ENCODE measurements at places on chromosomes 5 and 9.

GRCh38 chr5:1884678-1885403 lies 2.1 kb upstream of the IRX4 start:
- DNase-seq: no peak

GRCh38 chr9:70407081-70407503 lies 7.4 kb downstream of the KLF9 start:
- DNase-seq: no peak

DNA sequence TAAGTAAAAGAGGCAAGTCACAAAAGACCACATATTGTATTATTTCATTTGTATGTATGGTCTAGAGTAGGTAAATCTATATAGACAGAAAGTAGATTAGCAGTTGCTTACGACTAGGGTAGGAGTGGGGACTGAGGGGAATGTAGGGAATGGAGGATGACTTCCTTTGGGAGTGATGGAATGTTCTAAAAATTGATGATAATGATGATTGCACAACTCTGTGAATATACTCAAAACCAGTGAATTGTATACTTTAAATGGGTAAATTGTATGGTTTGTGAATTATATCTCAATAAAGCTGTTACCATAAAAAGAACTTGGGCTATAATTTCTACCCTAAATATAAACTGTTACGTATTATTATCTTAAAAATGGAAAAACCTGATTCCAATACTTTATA lies 35.0 kb downstream of the ADAMTS6 start:
- DNase-seq: no peak

GRCh38 chr9:121992571-121993212 lies 100.4 kb downstream of the TTLL11 start:
- peak; percentile 42 for DNase-seq

DNA sequence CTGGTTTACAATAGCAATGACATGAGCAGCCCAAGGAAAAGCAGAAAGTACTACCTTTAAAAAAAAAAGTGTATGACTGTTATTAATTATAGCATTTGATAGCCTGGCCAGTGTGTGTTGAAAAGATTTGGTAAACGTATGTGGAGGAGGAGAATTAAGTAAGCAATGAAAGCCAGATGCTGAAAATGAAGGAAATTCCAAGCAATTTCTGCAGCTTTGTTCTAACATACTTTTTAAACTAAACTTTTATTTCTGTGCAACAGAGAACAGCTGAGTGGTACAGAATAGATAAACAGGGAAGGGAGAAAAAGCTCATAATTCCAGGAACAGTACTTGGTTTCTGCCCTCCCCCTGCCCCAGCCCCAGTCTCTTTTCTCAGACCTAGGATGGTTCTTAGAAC lies 252.6 kb downstream of the ADAMTSL1 start:
- DNase-seq: no peak

- no peak for DNase-seq
Measured at GRCh38 chr9:2856400-2856799, 12.5 kb upstream of the PUM3 start.

- DNase-seq: no peak
Measured at GRCh38 chr9:1094749-1095148, 44.6 kb downstream of the DMRT2 start.

DNA sequence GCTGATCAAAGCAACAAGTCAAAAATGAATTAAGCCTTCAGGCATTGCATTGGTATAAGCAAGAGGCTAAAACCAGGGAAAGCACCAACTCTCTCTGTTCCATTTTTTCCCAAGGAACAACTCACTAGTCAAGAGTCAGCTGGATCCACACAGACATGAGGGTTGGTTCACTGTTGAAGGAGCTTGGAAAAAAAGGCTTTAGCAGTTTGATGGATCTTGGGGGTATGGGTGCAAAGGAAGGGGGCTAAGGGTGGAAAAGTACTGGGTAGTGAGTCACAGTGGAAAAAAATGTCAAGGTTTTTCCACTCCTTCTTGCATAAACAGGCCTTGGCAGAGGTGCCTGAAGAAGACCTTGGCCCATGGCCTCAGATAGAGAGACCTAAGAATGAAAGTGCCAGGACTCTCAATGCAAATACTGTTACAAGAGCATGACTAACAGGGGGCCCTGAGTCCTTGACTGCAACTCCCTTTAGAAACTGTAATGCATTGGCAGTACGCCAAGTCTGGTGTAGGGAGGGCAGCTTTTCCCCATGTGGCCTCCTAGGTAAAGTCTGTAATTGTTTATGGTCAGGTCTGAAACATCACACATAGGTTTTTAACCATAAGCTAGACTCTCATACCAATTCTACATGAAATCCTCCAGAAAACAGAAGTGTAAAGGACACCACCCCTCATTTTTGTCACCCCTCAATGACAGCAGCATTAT lies 23.7 kb downstream of the ACTL7A start:
- DNase-seq: peak; percentile 12

DNA sequence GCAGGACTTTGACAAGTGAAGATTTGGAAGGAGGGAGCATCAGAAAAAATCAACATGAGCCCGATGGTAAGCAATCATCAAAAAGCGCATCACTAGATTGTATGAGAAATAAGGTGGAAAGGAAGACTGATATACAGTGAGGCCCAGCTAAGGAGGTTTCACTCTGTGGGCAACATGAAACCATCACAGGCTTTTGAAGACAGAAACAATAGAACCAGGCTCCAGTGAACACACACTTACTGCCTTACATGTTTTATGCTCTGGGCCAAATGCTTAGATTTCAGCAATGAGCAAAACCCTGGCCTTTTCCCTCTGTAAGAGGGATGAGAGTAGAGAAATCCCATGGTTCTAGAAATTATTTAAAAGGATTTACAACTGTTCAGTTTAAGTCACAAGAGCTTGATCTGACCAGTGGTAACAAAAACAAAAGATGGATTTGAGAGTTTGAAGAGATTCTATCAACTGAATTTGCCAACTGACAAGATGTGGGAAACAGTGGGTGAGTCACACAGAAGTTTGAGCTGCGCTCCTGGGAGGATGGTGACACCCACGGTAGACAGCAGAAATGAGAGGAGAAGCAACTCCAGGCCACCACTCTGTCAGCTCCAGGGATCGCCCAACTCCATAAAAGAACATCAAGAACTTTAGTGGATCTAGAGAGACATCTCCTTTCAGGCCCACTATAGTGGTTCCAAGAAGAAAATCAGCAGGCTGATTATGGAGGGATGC lies 261.8 kb downstream of the MCTP1 start:
- DNase-seq: no peak

DNA sequence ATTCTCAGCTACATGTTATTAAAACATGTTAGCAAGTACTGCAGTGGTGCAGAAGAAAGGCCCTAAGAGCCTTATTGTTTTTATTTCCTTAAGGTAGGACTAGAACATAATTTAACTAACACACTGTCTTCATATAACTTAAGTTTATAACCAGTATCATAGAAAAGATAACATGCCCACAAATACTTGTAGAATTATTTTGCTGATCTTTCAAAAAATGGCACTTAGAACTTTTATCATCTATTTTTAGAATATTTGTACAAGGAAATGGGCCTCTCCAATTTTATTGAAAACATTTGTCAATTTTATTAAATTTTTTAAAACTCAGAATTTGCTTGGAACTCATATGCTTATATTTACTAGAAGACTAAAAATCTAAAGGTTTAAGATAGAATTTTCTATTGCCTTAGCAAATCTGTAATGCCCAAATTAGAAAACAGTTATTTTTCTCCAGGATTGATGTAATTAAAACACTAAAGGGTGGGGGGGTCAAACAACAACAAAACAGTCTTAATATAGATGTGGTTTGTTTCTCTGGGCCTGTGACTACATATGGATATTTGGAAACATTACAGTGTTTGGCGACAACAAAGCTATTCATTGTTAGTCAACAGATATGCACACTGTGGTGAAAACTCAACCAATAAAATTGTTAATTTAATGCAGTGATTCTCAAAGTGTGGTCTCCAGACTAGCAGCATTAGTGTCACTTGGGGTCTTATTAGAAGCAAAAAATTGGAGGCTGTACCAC lies 360.4 kb downstream of the PDE4D start:
- DNase-seq: no peak

DNA sequence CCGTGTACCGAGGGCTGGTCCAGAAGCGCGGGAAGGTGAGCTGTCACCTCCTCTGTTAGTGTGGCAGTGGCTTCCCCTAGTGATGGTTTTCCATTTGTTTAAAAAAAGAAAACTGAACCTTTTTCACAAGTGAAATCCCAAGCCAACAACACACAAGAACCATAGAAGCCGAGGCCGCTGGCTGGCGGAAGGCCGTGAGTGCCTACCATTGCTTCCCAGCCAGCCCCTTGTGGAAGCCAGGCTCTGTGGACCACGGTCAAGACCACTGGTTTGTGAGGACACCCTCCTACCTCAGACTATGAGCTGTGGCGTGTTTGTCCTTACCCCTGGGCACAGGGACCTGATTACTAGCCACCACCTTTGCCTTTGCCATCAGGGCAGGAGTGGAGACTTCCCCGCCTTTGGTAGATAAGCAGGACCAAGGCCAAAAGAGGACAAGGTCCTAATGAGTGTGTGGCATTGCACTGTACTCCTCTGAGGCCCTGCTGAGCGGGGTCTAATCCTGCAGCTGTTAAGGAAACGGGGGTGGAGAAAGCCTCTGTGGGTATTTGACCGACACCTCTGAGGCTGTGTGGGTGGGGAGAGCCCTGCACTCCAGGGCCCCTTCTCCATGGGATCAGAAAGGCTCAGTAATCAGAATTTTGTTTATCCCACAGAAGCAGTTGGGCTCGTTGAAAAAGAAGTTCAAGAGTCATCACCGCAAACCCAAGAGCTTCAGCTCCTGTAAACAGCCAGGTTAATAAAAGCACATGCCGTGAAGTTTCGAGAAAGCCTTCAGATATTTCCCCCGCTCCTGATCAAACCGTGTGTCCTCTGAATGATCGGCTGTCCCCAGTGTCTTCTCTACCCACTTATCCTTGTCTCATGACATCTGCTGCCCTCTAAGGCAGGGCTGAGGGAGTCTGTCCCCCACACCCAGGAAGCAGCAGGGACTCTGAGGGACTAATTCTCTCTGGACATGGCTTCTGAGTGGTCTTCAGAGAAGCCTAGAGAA lies 4.3 kb downstream of the SURF2 start:
- no peak for DNase-seq

- no peak for DNase-seq
Measured at GRCh38 chr5:163432544-163432943, 4.9 kb upstream of the CCNG1 start.

DNA sequence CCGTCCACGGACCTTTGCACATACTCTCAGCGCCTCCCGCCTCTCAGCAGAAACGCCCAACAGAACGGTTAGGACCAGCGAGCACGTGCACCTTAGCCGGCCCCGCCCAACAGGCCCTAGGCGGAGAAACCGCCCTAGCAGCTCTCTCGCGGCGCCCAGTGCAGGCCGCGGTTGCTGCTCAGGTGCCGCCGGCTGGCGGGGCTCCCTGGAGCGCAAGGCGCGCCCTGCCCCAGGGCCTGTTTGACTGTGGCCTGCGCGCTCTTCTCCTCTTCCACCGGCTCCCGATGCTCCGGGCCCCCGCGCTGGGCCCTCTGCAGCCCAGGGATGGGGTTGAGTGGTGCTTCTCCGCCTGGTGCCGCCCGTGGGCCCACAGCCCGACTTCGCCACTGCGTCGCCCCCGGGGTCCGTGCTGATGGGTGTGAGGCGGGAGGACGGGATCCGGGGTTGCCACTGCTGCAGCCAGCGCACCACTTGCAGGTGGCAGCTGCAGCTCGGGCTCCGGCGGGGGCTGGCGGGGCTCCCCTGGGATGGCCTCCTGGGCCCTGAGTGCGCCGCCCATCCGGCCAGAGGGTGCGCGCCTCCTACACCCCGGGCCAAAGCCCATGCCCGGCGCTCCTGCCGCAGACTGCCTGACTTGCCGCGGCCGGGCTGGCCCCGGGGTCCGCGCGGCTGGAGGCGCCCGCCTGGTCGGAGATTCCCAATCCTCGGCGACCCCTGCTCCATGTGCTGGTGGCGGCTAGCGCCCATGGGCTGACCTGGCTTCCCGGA lies 1889.4 kb upstream of the CDH9 start:
- DNase-seq: no peak

DNA sequence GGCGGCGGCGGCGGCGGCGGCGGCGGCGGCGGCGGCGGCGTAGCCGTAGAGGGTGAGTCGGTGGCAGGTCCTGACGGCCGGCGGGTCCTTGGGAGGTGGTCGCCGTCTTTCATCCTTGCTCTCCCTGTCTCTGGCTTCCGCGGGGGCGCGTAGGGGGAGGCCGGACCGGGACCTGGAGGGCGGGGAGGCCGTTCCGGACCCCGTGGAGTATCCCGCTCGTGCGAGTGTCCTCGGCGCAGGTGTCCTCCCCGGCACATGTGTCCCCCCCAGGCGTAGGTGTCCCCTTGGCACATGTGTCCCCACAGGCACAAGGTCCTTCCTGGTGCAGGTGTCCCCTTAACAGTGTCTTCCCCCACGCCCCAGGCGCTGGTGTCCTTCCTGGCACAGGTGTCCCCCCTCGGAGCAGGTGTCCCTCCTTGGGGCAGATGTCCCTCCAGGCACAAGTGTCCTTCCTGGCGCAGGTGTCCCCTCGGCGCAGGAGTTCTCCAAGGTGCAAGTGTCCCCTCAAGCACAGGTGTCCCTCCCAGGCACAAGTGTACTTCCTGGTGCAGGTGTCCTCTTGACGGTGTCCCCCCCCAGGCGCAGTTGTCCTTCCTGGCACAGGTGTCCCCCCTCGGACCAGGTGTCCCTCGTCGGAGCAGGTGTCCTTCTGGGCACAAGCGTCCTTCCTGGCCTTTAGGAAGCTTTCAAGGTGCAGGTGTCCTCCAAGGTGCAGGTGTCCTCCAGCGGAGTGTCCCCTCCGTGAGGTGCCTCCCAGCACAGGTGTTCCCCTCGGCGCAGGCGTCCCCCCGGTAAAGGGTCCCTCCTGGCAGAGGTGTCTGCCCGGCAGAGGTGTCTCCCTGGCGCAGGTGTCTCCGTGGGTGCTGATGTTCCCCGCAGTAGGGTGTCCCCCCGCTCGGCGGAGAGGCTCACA lies 519 bp downstream of the EXOC3 start:
- DNase-seq: no peak

GRCh38 chr9:6367128-6367890 lies 39.1 kb downstream of the TPD52L3 start:
- no peak for DNase-seq

DNA sequence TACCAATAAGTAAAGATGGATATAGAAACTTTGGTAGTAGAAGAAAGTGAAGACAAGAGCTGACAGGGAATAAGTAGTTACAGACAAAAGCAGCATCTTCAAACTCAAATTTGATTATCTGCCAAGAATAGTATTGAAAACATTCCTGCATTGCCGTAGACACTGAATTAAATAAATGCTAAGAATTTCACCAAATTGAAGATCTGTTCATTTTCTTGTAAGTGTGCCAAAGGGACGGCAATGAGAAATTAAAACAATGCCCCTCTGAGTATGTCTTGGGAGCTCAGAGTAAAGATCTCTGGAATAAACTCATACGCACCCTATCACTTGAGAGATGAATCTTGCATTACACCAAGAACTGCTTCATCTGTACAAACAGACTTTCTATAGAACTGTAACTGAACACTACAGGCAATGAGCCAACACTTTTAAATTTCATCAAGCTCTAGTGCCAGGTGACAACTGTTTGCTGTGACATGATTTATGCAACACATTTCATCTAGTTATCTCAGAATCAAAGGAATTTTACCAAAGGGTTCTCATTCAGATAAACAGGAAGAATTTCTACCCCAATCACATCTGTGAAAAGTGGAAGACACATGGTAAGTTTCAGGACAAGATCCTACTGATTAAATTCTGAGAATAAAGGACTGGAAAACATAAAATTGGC lies 66.9 kb downstream of the RFX3 start:
- DNase-seq: no peak

- DNase-seq: peak; percentile 26
Measured at GRCh38 chr9:128061275-128061960, 5.7 kb downstream of the NAIF1 start.

All from CD4-positive, alpha-beta T cell treated with Interleukin-17A for 4 hours (primary cell).